A549 (cell line): ENCODE measurements at places on chromosomes 2 and 18.

DNA sequence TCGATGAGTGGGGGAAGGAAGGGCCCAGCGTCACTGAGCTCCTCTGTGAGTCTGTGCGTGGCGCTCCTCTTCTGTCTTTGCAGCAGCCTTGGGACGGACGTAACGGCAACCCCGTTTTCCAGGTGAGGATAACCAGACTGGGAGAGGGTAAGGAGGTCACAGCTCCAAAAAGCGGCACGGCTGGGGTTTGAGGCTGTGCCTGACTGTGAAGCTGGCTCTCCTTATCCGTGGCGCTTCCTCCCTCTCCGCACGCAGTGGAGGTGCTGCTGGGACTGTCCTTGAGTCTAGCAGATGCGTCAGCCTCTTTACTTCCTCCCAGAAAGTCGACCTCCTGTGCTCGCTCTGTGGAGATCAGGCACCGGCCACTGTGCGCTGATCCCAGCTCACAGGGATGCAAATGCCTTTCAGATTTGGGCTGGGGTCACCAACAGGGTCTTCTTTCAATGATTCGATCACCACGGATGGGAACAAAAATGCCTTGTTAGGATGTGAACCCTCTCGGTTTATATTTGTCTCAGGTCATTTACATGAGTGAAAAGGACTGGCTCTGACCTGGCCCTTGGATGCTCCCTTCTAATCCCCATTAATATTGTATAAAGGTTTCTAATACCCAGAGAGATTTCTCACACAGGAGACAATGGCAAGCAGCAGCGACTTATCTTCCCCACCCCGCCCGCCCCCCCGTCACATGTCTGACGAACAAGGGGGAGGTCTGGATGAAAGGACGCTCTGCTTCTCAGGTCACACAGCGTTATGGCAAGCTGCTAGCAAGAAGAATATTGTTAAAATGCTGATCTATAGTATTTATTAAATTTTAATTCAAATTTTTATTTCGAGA, 30.1 kb upstream of the E2F6 start:
- DNase-seq = no peak

DNA sequence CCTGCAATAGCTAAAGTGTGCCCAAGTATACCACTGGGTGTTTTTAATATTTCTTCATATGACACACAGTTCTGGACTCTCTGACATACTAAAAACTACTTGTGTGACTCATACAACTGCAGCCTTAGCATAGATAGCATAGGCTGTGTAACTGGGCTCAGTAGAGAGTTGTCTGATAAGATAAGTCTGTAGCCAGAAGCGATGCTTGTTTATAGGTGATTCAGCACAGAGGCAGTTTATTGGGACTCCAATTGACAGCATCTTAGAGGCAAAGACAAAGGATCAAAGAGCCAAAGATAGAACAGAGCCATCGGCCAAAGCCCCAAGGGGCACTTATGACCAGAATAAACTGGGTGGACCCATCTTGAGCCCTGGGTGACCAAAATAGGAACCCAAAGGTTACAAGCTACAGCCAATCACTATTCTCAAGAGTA, 42.3 kb downstream of the AAK1 start:
- peak; percentile 63 for DNase-seq

GRCh38 chr2:74528600-74529356, 728 bp downstream of the AUP1 start:
- DNase-seq = no peak

GRCh38 chr18:69032009-69032408, 234.1 kb downstream of the CCDC102B start:
- no peak for DNase-seq

GRCh38 chr2:187834787-187835186, 280.6 kb upstream of the TFPI start:
- no peak for DNase-seq

GRCh38 chr2:199070322-199070949, 387.3 kb downstream of the SATB2 start:
- DNase-seq = no peak
